CD4-positive, alpha-beta T cell (primary cell): ENCODE measurements at places on chromosomes 12 and 14. TPM values are rescaled to one million over a fixed set of nuclear protein-coding genes. Genes with fewer than 3 reads are reported as not detected.

DNA sequence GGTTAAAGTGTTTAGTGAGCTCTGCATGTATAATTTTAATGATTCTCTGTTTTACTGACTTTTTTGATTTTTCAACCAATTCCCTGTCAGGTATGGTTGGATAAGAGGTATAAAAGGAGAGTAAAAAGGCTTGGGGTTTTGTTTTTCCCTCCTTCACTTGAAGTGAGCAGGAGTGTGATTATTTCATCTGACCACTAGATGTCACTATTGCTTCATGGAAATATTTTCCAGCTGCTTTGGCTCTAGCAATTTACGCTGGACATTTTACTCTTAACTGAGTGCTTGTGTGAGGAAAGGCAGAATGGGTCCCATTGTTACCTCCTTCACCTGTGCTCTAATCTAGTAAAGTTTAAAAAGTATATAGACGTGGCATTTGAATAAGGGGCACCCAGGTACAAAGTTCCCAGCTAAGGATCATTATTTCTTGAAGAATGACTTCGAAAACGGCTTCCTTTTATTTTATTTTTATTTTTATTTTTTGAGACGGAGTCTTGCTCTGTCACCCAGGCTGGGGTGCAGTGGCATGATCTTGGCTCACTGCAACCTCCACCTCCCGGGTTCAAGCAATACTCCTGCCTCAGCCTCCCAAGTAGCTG lies 66.5 kb downstream of the TBC1D30 start:
- no peak overlapping the region for H3K27ac ChIP-seq
- H3K4me1 ChIP-seq, result no peaks in the 10 kb centered on the region
- peaks cover 4% of the 10 kb centered on the region for H3K27me3 ChIP-seq
- no peak for DNase-seq
- no peaks in the 10 kb centered on the region for H3K36me3 ChIP-seq

GRCh38 chr14:36860831-36861230 lies 199.2 kb downstream of the PAX9 start:
- H3K27ac ChIP-seq, result no peak overlapping the region
- H3K36me3 ChIP-seq, result no peaks in the 10 kb centered on the region
- DNase-seq, result no peak
- no peaks in the 10 kb centered on the region for H3K4me1 ChIP-seq
- no peaks in the 10 kb centered on the region for H3K27me3 ChIP-seq

DNA sequence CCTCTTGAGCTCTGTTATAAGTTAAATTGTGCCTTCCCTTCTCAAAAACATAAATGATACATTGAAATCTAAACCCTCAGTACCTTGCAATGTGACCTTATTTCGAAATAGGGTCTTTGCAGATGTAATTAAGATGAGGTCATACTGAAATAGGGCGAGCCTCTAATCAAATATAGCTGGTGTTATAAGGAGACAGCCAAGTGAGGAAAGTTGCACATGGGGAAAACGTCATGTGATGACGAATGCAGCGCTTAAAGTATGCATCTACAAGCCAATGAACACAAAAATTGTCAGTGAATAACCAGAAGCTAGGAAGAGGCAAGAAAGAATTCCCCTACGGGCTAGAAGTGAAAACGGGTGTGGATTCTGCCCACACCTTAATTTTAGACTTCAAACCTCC lies 305.2 kb upstream of the FOXG1 start:
- no peaks in the 10 kb centered on the region for H3K36me3 ChIP-seq
- H3K27ac ChIP-seq, result no peak overlapping the region
- no peak overlapping the region for H3K4me3 ChIP-seq
- H3K27me3 ChIP-seq, result no peaks in the 10 kb centered on the region
- H3K4me1 ChIP-seq, result no peaks in the 10 kb centered on the region
- no peak for DNase-seq

- H3K27ac ChIP-seq, result no peak overlapping the region
- DNase-seq, result no peak
- no peaks in the 10 kb centered on the region for H3K4me1 ChIP-seq
- no peaks in the 10 kb centered on the region for H3K27me3 ChIP-seq
- H3K4me3 ChIP-seq, result no peak overlapping the region
- H3K36me3 ChIP-seq, result no peaks in the 10 kb centered on the region
Observed at GRCh38 chr14:94293578-94293924, 483 bp upstream of the SERPINA10 start.

DNA sequence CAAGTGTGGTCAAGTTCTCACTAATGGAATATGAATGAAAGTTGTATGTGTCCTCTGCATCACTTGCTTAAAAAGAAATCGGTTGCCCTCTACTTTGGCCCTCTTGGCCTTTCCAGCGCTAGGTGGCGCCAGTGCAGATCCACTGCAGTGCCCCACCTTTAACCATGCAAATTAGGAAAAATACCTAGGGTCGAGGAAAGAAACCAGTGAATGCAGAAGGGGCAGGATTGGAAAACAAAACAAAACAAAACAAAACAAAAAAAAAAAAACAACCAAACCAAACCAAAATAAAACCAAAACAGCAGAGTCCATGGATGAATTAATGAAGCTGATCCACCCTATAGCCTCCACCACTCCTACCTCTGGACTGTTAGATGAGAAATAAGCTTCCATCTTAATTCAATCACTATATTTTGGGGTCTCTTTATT lies 12.9 kb upstream of the NEMF start:
- no peaks in the 10 kb centered on the region for H3K27me3 ChIP-seq
- peak; percentile 75 for DNase-seq
- no peaks in the 10 kb centered on the region for H3K36me3 ChIP-seq

DNA sequence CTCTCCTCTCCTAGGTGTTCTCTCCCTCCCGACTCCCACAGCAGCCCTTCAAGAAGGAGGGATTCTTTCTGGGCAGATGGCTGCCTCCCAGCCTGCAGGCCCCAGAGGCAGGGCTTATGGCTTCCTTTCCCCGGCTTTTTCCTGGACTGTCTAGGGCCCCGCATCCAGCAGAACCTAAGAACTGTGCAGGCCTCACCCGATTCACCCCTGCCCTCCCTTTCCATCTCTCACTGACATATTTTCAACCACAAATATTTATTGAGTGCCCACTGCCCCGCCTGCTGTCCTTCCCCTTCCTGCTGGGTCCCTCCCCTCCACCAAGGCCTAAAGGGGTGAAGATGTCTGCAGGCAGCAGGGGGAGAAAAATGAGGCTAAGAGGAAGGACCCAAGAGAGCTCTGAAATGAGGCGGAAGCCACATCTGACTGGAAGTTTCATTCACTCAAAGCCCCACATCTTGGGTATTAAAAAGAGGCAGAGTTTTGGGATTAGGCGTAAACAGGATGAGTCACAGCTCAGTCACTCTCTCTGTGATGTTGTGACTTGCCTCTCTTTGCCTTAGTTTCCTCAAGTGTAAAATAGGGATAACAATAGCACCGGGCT lies 2.9 kb downstream of the SCNN1A start:
- no peaks in the 10 kb centered on the region for H3K36me3 ChIP-seq
- no peak overlapping the region for H3K27ac ChIP-seq
- peaks cover 57% of the 10 kb centered on the region for H3K4me1 ChIP-seq
- no peak for DNase-seq
- no peak overlapping the region for H3K4me3 ChIP-seq

GRCh38 chr14:64763085-64763782 lies 59.0 kb downstream of the PLEKHG3 start:
- H3K36me3 ChIP-seq, result no peaks in the 10 kb centered on the region
- no peak overlapping the region for H3K4me3 ChIP-seq
- H3K27me3 ChIP-seq, result no peaks in the 10 kb centered on the region
- no peak overlapping the region for H3K27ac ChIP-seq
- no peak for DNase-seq
- H3K4me1 ChIP-seq, result peaks cover 77% of the 10 kb centered on the region

GRCh38 chr12:110908377-110909152 lies 11.8 kb downstream of the MYL2 start:
- no peaks in the 10 kb centered on the region for H3K36me3 ChIP-seq
- no peak overlapping the region for H3K27ac ChIP-seq
- H3K27me3 ChIP-seq, result no peaks in the 10 kb centered on the region
- H3K4me1 ChIP-seq, result peaks cover 3% of the 10 kb centered on the region
- DNase-seq, result no peak

DNA sequence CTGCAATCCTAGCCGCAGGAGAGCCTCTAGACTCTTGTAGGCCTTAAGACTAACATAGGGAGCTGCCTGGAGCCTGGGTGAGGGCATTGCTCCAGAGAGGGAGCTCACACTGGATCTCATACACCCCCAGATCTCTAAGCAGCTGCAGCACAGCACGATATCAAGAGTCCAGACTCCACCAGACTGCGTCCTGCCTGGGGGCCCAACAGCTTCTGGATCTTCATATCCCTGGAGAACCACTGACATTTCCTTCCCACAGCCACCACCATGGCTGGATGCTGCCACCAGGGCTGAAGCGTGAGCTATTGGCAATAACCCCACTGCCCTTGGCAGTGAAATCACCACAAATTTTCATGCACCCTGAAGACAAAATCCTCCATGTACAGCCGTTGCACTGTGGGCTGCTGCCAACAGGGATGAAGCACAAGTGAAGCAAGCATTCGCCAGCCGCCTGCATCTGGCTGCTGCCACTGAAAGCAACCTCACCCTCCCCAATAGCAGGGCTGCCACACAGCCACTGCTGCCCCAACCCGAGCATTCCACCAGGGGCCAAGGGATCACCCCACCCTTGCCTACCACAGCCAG lies 28.2 kb downstream of the CACNA2D4 start:
- H3K27me3 ChIP-seq, result peaks cover 4% of the 10 kb centered on the region
- no peaks in the 10 kb centered on the region for H3K4me1 ChIP-seq
- H3K36me3 ChIP-seq, result no peaks in the 10 kb centered on the region

- no peak for DNase-seq
- no peak overlapping the region for H3K4me3 ChIP-seq
- no peaks in the 10 kb centered on the region for H3K36me3 ChIP-seq
- no peaks in the 10 kb centered on the region for H3K4me1 ChIP-seq
- H3K27ac ChIP-seq, result no peak overlapping the region
Observed at GRCh38 chr12:100234591-100235304, 32.1 kb downstream of the DEPDC4 start.

DNA sequence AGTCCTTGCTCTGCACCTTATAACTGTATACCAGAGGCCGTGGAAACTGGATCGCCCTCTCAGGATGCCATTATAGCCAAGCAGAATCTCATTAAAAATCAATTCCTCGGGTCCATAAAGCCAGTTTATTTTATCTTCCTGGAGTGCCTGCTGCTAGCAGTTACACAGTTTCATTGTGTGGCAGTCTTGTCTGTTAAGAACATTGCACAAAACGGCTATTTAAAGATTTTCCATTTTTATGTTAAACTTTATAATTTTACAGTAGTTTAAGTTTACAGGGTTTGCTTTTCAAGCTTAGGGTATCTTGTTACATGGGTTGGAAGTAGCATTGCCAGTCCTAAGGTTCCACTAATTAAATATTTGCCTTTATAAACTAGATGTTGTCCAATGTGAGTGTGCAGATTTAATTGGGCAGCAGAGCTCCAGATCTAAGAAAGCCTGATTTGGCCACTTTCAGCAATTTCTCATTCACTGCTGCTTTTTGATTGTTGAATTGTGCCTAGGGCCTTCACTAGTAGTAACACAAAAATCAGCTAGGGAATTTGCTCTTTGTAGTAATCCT lies 17.0 kb downstream of the TMEM30B start:
- no peak overlapping the region for H3K27ac ChIP-seq
- H3K4me3 ChIP-seq, result no peak overlapping the region
- H3K27me3 ChIP-seq, result peaks cover 2% of the 10 kb centered on the region
- no peaks in the 10 kb centered on the region for H3K36me3 ChIP-seq
- no peak for DNase-seq

GRCh38 chr12:57674691-57675090 lies 19.2 kb upstream of the OS9 start:
- no peak overlapping the region for H3K27ac ChIP-seq
- no peak overlapping the region for H3K4me3 ChIP-seq
- H3K36me3 ChIP-seq, result no peaks in the 10 kb centered on the region
- H3K27me3 ChIP-seq, result no peaks in the 10 kb centered on the region

DNA sequence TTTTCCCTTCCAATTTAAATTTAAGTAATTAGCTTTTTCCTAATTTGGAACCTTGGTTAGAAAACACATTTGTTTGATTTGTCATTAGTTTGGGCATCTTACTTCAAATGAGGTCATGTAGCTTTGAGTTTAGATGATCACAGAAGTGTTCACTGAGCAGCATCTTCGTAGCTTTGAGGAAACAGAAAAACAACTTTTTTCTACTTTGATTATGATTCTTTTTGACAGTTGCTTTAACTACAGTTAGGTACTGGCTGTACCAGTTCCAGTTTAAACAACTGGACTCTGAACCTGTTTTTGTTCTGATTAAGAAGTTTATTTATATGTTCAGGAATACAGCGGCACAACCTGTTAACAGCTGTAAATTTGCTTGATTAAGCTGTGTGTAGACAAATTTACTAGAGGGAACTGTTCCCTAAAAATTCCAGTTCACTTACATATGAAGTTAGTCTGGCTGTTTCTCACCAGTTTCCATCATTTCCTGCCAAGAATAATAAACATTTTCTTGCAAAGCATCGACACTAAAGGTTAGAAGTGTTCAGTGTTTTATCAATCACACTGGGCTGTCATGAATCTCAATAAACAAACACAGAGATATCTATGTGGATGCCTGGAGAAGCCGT lies 191.9 kb downstream of the RAD51B start:
- H3K27me3 ChIP-seq, result no peaks in the 10 kb centered on the region
- no peaks in the 10 kb centered on the region for H3K36me3 ChIP-seq
- no peak for DNase-seq
- H3K4me1 ChIP-seq, result no peaks in the 10 kb centered on the region

GRCh38 chr12:91335699-91336098 lies 153.1 kb upstream of the DCN start:
- DNase-seq, result no peak
- no peak overlapping the region for H3K27ac ChIP-seq
- no peaks in the 10 kb centered on the region for H3K4me1 ChIP-seq
- H3K4me3 ChIP-seq, result no peak overlapping the region
- no peaks in the 10 kb centered on the region for H3K27me3 ChIP-seq
- H3K36me3 ChIP-seq, result no peaks in the 10 kb centered on the region

DNA sequence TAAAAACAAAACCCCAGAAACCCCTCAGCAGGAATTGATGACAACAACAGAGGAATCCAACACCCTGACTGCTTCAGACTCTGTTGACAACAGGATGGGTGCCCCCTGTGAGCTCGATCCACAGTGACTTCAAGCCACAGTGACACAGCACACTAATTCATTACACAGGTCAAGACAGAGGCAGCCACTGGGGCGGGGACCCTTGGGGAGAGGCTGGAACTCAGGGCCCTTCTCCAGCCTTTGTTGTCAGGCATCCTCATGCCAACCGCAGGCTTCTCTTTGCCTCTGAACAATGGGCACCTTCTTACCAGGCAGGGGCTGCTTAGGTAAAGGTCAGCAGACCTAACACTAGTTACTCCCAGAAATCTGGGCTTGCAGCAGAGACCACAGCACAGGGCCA lies 37.6 kb downstream of the ACADS start:
- no peaks in the 10 kb centered on the region for H3K27me3 ChIP-seq
- no peak overlapping the region for H3K27ac ChIP-seq
- H3K4me3 ChIP-seq, result no peak overlapping the region

- no peaks in the 10 kb centered on the region for H3K36me3 ChIP-seq
- peak overlapping the region; percentile 73 for H3K4me3 ChIP-seq
Observed at GRCh38 chr14:51093371-51094281, 1.3 kb downstream of the TRIM9 start.

GRCh38 chr12:22014041-22014782 lies 31.8 kb upstream of the CMAS start:
- no peak overlapping the region for H3K4me3 ChIP-seq
- no peaks in the 10 kb centered on the region for H3K27me3 ChIP-seq
- H3K27ac ChIP-seq, result no peak overlapping the region
- DNase-seq, result no peak

ZFHX2 gene
- 0.19 TPM for total RNA-seq

PRR4 gene
- total RNA-seq, result not detected

PPP1R1A gene
- not detected for total RNA-seq

NXPH4 gene
- not detected for total RNA-seq

BICDL1 gene
- 143 TPM for total RNA-seq

LRRK2 gene
- 0.60 TPM for total RNA-seq

RPS26 gene
- total RNA-seq, result 118 TPM

SERPINA1 gene
- 4.7 TPM for total RNA-seq
